Kidney (tissue), 22 donors: ENCODE measurements at places on chromosomes 6 and 20.
A peak's percentile ranks its signal among the peaks of the same experiment; 100 is the strongest.

GRCh38 chr20:9918348-9918747, 79.5 kb upstream of the PAK5 start:
- no peak for DNase-seq

DNA sequence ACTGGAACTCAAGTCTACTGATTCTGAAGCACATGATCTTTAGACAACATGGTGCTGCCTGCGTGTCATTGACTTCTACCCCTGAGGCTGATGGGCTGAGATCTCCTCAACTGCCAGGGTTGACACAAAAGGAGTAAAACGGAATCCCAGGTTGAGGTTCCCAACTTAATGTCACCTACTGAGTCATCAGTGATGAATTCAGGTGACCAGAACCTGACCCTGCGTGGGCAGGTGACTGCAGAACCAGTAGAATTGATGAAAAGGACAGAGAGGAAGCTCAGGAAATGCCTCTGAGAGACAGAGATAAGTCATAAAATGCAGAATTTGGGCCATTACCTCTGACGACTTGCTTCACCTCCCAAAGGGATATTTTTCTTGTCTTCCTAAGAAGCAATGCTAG, 7.7 kb upstream of the KIZ start:
- DNase-seq: no peak

- no peak for DNase-seq
Measured at GRCh38 chr6:122405417-122405816, 6.0 kb downstream of the HSF2 start.

GRCh38 chr6:119713903-119714302, 364.3 kb upstream of the MAN1A1 start:
- DNase-seq: peak; percentile 33

- DNase-seq: no peak
Measured at GRCh38 chr6:31588871-31589650, 3.0 kb downstream of the LST1 start.

DNA sequence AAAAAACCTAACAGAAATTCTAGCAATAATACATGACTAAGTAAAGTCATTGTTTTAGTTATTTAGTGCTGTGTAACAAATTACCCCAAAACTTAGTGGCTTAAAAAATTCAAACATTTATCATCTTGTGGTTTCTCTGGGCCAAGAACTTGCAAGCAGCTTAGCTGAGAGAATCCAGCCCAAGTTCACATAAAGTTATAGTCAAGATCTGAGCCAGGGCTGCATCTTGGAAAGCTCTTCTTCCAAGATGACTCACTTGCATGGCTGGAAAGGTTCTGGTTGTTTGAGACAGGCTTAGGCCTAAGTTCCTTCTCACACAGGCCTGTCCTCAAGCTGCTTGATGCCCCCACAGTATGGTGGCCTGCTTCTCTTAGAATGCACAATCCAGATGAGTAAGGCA, 217.8 kb upstream of the TSHZ2 start:
- no peak for DNase-seq
